ENCODE measurements at places on chromosomes 2 and 18.

DNA sequence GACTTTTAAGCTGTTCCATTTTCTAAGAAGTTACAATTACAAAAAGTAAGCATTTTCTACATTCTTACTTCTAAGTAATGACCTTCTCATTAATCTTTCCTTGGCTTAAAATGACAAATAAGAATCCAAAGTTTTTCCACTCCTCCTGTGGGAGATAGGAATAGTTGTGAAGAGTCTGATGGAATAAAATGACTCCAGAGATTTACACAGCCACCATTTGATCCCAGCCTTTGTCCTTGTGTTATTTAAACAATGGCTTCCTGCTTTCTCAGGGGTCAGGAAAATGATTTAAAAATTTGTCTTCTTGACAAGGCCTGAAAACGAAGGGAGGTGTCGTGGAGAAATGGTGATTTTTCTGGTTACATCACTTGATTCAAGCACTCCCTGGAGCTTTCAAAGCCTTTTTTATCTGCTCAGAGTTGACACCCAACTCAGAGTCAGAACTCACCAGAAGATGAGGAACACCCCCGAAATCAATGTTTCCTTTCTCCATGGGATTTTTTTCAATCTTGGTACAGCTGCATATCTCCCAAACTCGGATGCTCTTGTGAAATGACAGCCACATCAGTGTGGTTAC is 106.5 kb downstream of the GALNT3 start:
- H3K36me3 ChIP-seq: no peaks in the 10 kb centered on the region
- H3K27me3 ChIP-seq: peaks cover 3% of the 10 kb centered on the region
- no peak for DNase-seq
- H3K27ac ChIP-seq: no peak overlapping the region

DNA sequence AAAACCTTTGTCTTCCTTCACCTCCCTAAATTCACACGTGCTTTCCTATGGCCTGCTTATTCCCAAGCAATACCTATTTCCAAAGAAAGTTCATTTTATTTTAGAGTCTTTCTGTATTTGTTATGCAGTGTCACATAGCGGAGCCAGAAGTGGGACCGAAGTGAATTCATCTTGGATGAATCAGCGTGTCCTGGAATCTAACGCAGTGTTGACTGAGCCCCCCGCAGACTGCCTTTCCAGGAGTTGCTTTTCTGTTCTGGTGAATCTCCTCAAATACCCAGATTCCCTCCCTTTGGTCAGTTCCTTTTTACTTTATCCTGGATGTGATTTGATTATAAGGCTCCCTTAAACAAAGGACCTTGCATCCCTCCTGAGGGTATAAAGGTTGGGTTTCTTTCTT is 10.8 kb downstream of the ALPP start:
- no peak overlapping the region for H3K4me3 ChIP-seq
- H3K27me3 ChIP-seq: no peaks in the 10 kb centered on the region
- peak; percentile 86 for DNase-seq
- H3K27ac ChIP-seq: peak overlapping the region; percentile 65
- no peaks in the 10 kb centered on the region for H3K36me3 ChIP-seq

- no peak for DNase-seq
- no peak overlapping the region for H3K4me3 ChIP-seq
- no peaks in the 10 kb centered on the region for H3K4me1 ChIP-seq
- no peaks in the 10 kb centered on the region for H3K36me3 ChIP-seq
These were observed 1541.9 kb upstream of the PIK3C3 start for GRCh38 chr18:40413160-40413559.

DNA sequence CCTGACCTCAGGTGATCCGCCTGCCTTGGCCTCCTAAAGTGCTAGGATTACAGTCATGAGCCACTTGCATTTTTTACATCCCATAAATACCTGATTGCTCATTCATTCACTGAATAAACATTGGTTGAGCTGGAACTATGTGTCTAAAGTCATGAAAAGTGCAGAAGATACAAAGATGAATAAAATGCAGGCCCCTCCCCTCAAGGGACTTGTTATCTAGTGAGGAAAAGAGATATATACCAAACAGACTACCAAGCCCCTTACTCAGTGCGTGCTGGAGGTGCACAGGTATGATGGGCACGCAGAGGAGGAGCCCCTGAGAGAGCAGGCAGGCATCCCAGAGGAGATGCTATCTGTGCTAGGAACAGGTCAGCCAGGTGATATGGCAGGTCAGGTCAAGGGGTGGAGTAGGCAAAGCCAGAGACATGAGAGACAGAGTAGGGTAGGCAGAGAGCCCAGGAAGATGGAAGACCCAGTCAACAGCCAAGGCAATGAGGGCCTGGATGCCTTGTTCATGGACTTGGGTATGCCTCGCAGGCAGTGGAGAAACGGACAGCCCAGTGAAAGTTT is 7.7 kb downstream of the FHL2 start:
- H3K36me3 ChIP-seq: peaks cover 83% of the 10 kb centered on the region
- H3K4me3 ChIP-seq: no peak overlapping the region
- H3K27ac ChIP-seq: peak overlapping the region; percentile 77
- DNase-seq: peak; percentile 78
- peaks cover 87% of the 10 kb centered on the region for H3K4me1 ChIP-seq
